ENCODE measurements at places on chromosomes 11 and 22. TPM values are rescaled to one million over a fixed set of nuclear protein-coding genes. Genes with fewer than 3 reads are reported as not detected.
A peak's percentile ranks its signal among the peaks of the same experiment; 100 is the strongest.

Gene VPREB1
- not detected for total RNA-seq

Gene MSANTD2
- total RNA-seq, result 2.7 TPM

DNA sequence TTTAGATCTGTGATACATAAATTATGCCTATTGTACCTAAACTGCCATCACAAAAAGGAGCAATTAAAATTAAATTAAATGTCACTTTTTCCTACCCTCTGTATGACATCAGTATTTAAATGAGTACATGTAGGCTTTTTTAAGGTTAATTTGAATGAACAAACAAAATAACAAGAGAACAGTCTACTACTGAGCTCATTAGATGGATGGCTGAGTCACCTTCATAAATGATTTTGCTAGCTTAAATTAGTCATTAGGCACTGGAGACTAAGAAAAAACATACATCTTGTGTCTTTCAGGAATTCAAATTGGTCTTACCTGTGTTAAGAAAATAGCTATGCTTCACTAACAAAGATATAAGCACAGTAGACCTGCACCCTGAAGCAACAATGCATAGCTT is 153.6 kb downstream of the RCN1 start:
- no peaks in the 10 kb centered on the region for H3K36me3 ChIP-seq
- H3K4me1 ChIP-seq, result no peaks in the 10 kb centered on the region
- H3K27ac ChIP-seq, result no peak overlapping the region
- no peak overlapping the region for H3K4me3 ChIP-seq
- H3K27me3 ChIP-seq, result no peaks in the 10 kb centered on the region
- no peak for DNase-seq

DNA sequence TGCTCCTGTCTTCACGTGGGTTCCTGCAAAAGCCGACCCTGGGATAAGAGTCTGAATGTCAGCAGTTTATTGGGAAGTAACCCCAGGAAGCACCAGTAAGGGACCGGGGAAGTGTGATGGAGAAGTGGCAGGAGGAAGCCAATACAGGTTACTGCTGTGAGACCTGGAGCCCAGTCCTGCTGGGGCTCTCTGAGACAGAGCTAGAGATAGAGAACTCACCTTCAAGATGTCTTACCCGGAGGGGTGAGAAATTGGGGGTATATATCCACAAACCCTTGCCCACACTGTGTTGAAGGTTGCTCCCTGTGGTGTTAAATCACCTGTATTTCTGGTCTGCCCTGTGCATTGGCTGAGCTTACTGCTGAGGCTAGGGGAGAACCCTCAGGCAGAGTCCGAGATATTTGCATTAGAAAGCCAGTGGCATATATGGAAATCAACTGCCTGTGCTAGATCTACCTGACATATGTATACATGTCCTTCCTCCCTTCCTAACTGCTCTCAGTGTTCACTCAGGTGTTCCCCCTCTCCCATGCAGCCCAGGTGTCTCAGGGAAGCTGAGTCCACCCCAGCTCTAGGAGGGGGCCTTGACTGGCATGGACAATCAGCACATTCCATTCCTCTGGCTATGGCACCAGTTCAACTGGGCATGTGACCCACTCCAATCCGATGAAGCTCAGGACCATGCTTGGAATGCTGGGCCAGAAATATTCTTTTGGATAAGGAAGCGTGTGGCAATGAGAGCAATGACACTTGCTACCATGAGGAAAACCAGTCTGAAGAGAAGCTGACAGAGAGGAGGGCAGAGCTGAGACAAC is 6.8 kb upstream of the MICAL2 start:
- no peak overlapping the region for H3K4me3 ChIP-seq
- H3K4me1 ChIP-seq, result peaks cover 16% of the 10 kb centered on the region
- no peak for DNase-seq
- no peaks in the 10 kb centered on the region for H3K36me3 ChIP-seq

DNA sequence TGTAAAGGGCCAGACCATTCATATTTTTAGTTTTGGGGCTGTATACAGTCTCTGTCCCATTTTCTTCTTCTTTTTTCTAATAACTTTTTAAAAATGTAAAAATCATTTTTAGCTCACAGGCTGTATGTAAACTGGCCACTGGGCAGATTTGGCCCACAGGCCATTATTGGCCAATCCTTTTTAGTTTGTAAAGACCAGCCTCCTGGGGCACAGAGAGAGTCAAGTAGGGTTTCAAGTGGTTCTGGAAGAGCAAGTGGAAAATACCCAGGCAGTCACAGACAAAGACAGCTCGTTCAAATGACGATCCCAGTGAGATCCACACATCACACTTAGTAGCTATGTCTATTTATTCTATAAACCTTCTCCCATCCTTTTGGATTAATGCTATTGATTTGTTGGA is 150.2 kb upstream of the ARHGAP20 start:
- H3K27ac ChIP-seq, result no peak overlapping the region
- H3K27me3 ChIP-seq, result no peaks in the 10 kb centered on the region
- no peak for DNase-seq
- peaks cover 4% of the 10 kb centered on the region for H3K4me1 ChIP-seq

- DNase-seq, result no peak
- no peaks in the 10 kb centered on the region for H3K27me3 ChIP-seq
- no peaks in the 10 kb centered on the region for H3K4me1 ChIP-seq
- peak overlapping the region; percentile 93 for H3K4me3 ChIP-seq
These were observed 1.7 kb downstream of the QSER1 start for GRCh38 chr11:32894149-32894827.

DNA sequence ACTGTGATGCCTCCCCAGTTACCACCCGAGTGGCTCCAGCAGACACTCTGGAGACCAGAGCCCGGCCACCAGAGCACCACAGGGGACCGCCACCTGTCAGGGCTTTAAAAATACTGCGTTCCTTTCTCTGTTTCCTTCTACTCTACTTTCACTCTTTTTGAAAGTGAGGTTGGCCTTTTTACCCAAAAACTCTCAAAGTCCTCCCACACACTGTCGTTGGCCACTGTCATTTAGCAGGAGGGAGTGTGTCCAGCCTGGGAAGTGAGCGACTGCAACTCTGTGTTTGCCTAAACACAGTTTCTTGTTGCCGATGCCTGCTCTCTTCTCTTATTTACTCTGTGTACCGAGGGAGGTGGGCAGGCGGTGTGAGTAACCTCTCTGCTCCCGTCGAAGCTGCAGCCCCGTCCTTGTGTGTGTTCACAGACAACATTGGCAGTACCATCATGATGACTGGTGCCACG is 90.8 kb upstream of the CLDN5 start:
- H3K36me3 ChIP-seq, result no peaks in the 10 kb centered on the region
- no peak overlapping the region for H3K27ac ChIP-seq

All from heart left ventricle (tissue), 16 donors.